NCI-H187 treated with DMSO at 0.1 percent for 48 hours (cell line): ENCODE measurements at places on chromosomes 5 and 9.

- no peak for DNase-seq
Measured at GRCh38 chr9:137458194-137459151, 661 bp downstream of the NSMF start.

DNA sequence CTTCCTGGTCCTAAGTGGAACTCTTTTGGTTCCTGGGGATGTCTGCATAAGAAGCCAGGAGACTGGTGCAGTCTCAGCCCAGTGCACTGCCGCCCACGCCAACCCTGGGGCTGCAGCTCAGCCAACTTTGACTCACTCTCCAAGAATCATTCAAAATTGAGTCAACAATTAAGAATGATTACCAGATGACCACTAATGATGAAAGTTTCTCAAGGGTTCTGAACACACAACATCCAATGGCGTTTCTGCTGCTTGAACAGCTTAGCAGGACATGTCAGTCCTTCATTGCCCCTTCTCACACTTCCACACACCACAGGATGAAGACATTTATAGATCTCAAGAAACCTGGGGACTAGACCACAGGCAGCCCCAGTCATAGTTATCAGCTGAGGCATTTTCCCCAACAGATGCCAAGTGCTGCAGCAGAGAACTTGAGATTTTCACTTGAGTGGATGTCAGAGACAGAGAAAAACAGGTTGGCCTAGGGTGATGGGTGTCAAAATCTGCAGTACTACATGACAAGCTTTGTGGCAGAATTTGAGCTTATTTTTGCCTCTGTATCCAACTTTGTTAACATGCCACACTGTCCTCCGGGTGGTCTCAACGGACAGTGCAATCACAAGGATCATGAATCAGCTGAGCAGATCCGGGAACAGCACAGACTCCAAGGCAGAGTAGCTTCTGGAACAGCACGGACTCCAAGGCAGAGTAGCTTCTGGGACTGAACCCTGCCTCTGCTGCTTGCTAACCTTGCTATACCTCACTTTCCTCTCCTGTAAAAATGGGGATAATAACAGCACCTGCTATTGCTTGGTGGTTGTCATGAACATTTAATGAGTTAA, 356.1 kb downstream of the SPOCK1 start:
- no peak for DNase-seq

- no peak for DNase-seq
Measured at GRCh38 chr9:85610074-85610860, 131.5 kb downstream of the AGTPBP1 start.

GRCh38 chr9:91676046-91676445, 252.4 kb upstream of the NFIL3 start:
- no peak for DNase-seq

GRCh38 chr9:101508211-101508610, 25.4 kb upstream of the RNF20 start:
- no peak for DNase-seq

DNA sequence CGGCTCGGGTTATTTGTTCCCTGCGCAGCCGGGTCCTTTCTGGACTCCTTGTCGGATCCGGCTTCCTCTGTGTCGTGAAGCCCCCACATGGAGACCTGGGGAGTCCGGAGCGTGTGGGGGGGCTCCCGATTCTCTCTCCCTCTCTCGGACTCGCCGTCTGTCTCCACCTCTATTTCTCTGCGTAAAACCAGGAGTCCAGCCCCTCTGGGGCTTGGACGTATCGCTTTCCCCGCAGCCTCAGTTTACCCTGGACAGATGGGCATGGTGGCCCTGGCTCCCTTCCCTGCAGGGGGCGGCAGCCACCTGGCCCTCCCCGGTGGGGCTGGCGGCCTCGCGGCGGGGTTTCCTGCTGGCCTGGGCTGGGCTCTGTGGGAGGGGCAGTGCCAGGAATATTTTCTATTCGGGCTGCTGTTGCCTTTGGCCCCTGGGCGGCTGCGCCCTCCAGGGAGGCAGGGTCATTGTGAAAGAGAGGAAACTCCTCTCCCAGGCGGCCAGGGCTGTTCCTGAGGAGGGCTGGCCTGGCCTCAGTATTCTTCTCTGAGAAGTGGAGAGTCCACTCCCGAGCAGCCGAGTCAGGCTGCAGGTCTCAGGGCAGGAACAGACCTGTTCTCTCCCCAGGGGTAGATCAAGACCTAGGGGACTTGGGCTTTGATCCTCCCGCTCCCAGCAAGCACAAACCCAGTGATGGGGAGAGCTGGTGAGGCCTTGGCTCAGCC, 665 bp downstream of the ASS1 start:
- DNase-seq = no peak

GRCh38 chr9:34809504-34810186, 99.7 kb upstream of the CCL21 start:
- DNase-seq = no peak

DNA sequence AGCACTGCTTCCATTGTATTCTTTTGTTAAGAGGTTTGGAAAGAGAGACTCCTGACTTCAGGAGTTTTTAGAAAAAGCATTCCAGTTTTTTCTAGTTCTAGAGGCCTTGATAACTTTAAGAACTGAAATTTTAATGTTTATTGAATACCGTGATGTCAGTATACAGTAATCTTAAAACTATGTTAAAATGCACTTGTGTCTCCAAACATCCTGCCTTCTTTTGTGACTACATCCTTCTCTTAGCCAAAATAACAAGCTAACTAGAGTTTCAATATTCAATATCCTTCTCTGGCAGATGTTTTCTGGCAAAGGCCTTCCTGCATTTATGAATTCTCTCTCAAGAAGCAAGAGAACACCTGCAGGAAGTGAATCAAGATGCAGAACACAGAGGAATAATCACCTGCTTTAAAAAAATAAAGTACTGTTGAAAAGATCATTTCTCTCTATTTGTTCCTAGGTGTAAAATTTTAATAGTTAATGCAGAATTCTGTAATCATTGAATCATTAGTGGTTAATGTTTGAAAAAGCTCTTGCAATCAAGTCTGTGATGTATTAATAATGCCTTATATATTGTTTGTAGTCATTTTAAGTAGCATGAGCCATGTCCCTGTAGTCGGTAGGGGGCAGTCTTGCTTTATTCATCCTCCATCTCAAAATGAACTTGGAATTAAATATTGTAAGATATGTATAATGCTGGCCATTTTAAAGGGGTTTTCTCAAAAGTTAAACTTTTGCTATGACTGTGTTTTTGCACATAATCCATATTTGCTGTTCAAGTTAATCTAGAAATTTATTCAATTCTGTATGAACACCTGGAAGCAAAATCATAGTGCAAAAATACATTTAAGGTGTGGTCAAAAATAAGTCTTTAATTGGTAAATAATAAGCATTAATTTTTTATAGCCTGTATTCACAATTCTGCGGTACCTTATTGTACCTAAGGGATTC, 43.1 kb downstream of the NDFIP1 start:
- no peak for DNase-seq

DNA sequence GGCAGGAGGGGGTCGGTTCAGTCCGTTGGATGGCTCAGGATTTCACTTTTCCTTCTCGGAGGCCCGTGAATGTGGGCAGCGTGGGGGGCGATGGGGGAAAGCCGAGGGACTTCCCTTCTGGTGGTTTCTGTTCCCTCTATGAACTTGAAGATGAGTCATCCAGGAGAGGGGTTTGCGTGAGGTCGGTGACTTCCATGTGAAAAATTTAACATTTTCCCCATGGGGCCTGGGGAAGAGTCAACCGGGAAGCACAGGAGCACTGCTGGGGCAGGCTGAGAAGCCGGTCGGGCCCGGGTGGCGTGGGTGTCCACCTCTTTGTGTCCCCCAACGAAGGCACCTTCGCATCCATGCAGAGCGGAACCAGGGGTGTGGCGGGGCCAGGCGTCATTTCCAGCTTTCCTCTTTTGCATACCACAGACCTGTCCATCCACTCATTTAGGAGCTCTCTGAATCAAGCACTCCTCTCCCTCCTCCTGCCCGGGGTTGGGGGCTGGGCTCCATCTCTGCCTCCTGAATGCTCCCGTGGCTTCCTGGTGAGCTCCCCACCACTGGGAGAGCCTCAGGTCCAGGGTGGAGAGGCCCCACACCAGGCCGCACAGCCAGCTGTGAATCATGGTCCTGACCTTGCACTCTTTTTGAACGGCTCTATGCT, 68.4 kb downstream of the ANKRD33B start:
- DNase-seq = no peak

DNA sequence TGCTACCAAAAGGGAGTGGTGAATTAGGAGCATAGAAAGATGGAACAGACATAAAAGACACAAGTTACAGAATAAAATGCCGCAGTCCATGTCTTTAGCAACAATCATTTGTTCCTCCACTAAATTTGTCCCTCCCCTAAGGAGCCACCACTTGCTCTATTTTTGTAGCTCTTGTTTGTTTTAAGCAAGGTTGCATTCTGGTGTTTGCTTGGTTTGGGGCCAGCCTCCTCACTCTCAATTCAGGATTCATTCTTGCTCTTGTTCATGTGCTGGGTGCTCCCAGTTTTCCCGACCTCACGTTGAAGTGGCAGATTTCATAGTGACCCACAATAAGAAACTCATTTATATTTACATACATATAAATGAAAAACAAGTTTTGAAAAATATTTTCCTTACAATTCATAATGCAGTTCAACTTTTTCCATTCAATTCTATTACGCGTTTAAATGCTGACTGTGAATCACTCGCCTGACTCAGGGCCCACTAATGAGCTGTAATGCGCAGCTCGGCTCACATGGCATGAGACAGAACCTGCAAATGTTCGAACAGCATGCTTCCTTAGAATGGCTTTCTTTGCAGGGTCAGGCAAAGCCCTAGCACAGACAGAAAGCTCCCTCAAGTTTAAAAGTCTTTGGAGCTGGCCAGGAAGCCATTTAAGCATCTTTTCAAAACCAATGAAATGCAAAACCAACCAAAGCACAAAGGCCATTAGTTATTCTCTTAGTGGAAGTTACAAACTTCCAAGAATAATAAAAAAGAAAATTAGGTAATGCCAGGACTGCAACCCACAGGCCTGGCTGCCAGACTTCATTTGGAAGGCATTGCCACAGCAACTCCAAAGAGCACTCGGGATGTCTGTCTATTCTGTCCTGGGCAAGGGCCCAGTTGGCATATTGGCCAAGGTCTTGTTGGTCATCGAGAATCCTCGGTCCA, 41.7 kb downstream of the RETREG1 start:
- DNase-seq = no peak

DNA sequence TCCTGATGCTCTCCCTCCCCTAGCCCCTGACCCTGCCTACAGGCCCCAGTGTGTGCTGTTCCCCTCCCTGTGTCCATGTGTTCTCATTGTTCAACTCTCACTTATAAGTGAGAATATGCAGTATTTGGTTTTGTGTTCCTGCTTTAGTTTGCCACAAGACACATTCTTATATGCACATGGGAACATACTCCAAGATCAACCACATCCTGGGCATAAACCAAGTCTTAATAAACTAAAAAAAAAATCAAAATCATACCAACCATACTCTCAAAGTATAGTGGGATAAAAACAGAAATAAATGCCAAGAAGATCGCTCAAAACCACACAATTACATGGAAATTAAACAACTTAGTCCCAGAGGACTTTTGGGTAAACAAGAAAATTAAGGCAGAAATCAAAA, 11.2 kb upstream of the ZCCHC9 start:
- DNase-seq = no peak

- no peak for DNase-seq
Measured at GRCh38 chr5:127858116-127858784, 155.1 kb downstream of the CCDC192 start.

- no peak for DNase-seq
Measured at GRCh38 chr9:70477907-70478480, 63.5 kb upstream of the KLF9 start.

DNA sequence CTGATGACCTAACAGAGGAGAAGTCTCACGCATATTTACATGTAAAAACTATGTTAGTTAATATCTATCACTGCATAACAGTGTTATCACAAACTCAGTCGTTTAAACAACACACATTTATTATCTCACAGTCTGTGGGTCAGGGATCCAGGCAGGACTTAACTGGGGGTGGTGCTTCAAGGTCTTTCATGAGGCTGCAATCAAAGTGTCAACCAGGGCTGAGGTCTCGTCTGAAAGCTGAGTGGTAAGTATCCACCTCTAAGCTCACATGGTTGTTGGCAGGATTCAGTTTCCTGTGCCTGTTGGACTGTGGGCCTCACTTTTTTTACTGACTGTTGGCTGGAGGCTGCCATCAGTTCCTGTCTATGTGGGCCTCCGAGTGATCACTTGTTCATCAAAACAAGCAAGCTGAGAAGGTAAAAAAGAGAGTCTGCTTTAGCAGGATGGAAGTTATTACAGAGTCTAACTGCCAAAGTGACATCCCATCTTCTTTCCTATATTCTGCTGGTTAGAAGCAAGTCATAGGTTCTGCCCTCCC, 188.6 kb downstream of the CARTPT start:
- DNase-seq = no peak

- DNase-seq = no peak
Measured at GRCh38 chr9:106350777-106351176, 512.2 kb upstream of the ZNF462 start.

GRCh38 chr9:136044971-136045594, 50.0 kb downstream of the NACC2 start:
- DNase-seq = no peak

- DNase-seq = no peak
Measured at GRCh38 chr5:79464695-79465332, 49.1 kb downstream of the HOMER1 start.

DNA sequence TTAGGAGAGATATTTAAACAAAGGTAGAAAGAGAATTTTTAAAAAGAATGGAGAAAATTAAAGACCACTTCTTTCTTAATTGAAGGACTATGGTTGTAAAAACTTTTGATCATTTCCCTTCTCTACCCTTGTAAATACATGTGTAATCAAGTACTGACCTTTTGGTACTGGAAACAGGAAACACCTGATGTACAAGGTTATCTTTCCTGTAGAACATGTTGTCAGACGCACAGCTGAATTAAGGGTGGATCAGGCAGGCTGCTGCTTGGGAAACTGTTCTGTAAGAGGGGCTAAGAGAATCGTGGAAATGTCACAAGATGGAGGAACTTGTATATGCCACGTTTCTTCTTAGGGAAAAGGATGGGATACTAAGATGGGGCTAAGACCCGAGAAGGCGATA, 341.6 kb downstream of the ZNF608 start:
- no peak for DNase-seq

DNA sequence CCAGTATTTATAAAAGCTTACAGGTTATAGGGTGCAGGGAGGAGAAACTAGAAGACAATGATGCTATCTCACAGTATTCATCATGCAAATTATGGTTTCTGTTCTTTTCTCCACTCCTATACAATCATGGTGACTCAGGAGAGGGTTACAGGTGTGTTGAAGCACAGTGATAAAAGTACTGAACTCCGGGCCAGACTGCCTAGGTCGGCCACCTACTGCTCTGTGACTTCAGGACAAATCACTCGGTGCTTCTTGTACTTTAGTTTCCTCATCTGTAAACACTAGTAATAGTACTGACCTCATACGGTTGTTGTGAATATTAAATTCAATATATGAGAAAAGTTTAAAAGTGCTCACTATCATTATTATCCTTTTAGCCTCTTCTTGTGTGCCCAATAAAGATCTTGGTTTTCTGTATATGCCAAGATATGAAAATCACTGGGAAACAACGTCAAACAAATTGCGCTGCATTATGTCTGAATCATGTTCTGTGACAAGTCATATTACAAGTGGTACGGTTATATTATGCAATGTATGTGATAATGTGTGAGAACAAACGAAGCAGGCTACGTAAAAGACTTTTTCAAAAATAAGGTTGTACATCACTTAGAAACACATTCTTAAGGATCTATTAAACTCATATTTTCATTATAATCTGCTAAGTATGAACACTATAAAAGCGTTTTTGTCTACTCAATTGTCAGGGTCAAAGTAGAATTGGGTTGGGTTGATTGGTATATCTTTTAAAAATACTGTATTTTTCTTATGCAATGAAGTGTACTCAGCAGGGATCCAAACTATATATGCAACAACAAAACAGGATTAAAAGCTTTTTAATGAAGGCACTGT, 153.3 kb downstream of the EFNA5 start:
- DNase-seq = no peak

- DNase-seq = no peak
Measured at GRCh38 chr5:37400501-37400900, 21.4 kb downstream of the WDR70 start.
